Calu3 (cell line): ENCODE measurements at places on chromosomes 7 and 10.

GRCh38 chr7:71486414-71486813 lies 354.5 kb downstream of the GALNT17 start:
- DNase-seq: no peak

DNA sequence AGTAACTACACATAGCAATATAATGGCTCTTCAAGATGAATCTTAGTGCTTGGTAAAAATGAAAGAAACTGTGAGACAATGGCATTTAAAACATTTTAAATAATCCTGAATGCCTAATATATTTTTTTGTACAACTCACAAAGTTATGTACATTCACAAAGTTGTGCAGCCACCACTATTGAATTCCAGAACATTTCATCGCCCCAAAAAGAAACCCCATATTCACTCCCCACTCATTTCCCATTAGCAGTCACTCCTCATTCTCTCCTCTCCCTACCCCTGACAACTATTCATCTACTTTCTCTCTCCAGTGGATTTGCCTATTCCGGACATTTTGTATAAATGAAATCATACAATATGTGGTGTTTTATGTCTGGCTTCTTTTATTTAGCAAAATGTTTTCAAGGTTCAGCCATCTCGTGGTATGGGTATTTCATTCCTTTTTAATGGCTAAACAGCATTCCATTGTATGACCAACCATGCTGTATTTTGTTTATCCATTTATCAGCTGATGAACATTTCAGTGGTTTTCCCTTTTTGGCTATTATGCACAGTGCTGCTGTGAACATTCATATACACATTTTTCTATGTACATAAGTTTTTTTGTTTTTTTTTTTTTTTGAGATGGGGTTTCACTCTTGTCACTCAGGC lies 34.7 kb downstream of the ENTPD7 start:
- DNase-seq: no peak

GRCh38 chr10:125201108-125201524 lies 40.8 kb upstream of the CTBP2 start:
- peak; percentile 36 for DNase-seq

- no peak for DNase-seq
Measured at GRCh38 chr7:140155428-140155827, 21.4 kb downstream of the KDM7A start.

- no peak for DNase-seq
Measured at GRCh38 chr10:74906611-74907198, 80.3 kb downstream of the KAT6B start.
